Mammary epithelial cell (primary cell): ENCODE measurements at places on chromosomes 5 and 9. TPM values are rescaled to one million over a fixed set of nuclear protein-coding genes. Genes with fewer than 3 reads are reported as not detected.

- DNase-seq: peak; percentile 45
Measured at GRCh38 chr5:66247176-66247960, 103.3 kb downstream of the SREK1 start.

DNA sequence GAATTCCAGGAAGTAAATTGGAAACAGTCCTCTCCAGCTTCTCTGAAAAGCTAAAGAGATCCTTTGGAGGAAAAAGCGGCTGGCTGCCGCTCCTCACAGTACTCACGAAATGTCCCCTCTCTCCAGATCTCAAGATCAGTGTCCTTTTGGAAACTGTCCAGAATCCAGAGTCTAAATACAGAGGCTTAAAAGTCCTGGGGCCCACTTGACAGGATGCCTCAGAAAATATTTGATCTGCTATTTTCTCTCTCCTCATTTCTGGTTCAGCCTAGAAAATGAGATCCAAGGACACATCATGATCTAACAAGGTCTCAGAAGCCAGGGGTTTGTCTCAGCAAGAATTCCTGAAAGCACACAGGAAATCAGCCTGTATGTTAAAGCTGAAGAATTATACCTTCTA, 7.2 kb downstream of the C1QTNF2 start:
- DNase-seq: no peak

Gene BAAT
- 0.02 TPM for polyA plus RNA-seq

GRCh38 chr5:146240951-146241350, 37.5 kb downstream of the RBM27 start:
- no peak for DNase-seq

Gene CDC42SE2
- polyA plus RNA-seq: 18.0 TPM
